ENCODE measurements at places on chromosomes 7 and 10.

- no peak for DNase-seq
Measured at GRCh38 chr10:4190876-4191275, 405.9 kb upstream of the KLF6 start.

GRCh38 chr7:83060218-83060617, 102.5 kb downstream of the PCLO start:
- no peak for DNase-seq

- DNase-seq = no peak
Measured at GRCh38 chr7:41608447-41608846, 94.4 kb downstream of the INHBA start.

GRCh38 chr7:137313201-137313600, 30.3 kb downstream of the PTN start:
- DNase-seq = no peak

DNA sequence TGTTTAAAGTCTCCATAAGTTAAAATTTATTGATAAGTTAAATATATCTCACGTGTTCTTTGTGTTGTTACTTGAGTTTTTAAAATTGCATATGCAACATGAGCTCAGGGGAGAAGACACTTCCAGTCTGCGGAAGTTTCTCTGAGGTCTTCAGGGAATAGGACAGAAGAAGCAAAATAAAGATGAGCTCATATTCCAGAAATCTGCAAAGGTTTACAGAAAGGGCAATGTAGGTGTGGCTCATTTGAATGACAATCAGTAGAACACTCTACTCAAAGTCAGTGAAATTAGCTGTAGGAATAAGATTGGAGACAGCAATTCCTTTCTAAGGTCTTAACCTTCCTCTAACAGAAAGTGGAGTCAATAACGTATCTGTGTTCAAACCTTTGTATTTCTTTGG, 53.7 kb downstream of the CACNA2D1 start:
- no peak for DNase-seq

All from NAMALWA (cell line).